ENCODE measurements at places on chromosomes 16 and 17.
A peak's percentile ranks its signal among the peaks of the same experiment; 100 is the strongest.

DNA sequence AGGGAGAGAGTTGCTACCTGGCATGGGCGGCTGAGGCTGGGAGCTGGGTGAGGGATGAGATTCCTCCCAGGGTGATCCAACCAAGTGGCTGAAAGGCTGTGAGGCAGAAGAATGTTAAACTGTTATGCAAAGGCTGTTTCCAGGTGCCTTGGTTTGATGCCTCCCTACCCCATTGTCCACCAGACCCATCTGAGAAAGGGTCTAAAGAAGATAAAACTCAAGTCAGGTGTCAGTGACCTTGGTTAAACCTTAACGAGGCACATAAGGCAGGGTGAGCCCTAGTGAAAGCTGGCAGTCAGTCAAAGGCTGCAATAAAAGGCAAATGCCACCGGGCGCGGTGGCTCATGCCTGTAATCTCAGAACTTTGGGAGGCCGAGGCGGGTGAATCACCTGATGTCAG is 23.8 kb downstream of the LDHD start:
- DNase-seq: no peak

GRCh38 chr16:23403547-23403946 is 49.4 kb downstream of the COG7 start:
- DNase-seq: no peak

- DNase-seq: no peak
Measured at GRCh38 chr17:40361063-40361924, 3.2 kb downstream of the GJD3 start.

- no peak for DNase-seq
Measured at GRCh38 chr17:57751348-57751971, 6.4 kb upstream of the CCDC182 start.

DNA sequence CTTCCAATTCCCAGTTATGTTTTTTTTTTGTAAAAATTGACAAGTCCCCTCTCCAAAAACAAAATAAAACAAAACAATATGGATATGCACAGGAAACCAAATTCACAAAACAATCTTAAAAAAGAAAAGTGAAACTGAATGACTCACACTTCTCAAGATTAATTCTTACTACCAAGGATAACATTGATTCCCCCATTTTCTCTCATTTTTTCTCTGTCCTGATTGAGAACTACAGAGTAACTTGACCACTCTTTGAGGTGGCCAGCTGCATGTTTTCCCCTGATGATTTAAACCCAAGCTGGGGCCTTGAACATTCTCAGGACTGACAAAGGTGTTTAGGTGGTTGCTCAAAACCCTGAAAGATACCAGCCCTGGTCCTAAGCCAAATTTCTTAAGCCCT is 149.0 kb downstream of the AHSP start:
- DNase-seq: no peak

- DNase-seq: no peak
Measured at GRCh38 chr17:78785663-78786057, 3.6 kb upstream of the CYTH1 start.

- DNase-seq: no peak
Measured at GRCh38 chr17:16486373-16487250, 5.4 kb downstream of the LRRC75A start.

DNA sequence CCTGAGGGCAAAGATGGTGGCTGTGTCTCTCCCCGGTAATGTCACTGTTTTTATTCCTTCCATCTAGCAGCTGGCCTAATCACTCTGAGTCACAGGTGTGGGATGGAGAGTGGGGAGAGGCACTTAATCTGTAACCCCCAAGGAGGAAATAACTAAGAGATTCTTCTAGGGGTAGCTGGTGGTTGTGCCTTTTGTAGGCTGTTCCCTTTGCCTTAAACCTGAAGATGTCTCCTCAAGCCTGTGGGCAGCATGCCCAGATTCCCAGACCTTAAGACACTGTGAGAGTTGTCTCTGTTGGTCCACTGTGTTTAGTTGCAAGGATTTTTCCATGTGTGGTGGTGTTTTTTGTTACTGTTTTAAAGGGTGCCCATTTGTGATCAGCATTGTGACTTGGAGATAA is 5.5 kb upstream of the RAPGEFL1 start:
- DNase-seq: no peak

DNA sequence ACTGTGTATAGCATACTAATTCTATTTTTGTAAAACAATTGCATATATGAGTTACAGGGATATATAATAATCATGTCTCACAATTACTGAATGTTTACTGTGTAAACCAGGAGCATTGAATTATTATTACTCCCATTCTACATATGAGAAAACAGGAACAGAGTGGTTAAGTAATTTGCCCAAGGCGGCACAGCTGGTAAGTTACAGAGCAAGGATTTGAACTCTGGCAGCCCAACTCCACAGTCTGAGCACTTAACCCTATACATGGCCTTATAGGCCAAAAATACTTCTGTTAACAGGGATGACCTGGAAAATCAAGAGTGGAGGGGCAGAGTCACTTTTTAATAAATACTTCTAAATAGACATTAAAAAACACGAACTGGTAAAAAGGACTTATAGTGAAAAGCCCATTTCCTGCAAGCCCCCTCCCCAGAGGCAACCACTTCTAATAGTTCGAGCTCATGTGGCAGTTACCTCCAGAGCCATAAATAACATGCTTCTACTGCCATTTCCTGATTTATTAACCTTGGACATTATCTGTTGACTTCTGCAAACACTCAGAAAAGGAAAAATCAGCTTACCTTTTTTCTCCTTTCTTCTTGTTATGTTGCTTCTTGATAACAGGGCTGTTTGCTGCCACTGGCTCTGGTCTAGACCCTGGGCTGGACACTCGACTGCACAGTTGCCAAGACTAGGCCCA is 22.1 kb upstream of the ADGRG1 start:
- DNase-seq: no peak

DNA sequence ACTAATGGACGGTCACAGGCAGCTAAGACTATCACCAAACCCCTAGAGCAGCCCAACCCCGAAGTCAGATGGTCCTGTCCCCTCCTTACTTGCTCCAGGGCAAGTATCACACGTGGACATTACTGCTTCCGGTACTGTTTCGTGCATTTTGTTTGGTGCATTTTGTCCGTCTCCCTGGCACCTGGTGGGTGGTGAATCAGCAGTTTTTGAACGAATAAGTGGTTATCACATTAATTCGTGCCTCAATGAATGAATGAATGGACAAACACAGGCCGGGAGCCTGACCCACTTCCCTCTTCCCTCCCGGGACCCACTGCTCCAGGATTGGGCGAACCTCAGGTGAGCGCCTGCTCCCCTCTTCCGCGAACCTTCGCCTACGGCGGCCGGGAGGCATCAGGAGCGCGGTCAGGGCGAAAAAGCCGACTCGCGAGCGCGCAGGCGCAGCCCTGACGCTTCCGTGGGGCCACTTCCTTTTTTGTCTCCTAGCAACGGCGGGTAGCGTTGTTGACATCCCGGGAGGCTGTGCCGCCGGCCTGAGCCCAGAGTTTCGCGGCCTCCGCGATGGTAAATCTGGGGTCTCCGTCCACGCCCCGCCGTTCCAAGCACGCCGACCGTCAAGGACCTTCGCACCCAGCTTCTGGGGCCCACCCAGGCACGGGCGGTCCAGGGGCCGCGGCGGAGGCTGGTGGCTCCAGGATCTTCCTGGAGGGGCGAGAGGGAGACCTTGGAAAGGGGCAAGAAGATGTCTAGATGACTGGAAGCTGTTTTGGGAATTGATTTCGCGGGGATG is at the start of gene DYNLRB2:
DYNLRB2 (plus strand) TSS at position 478 of the 790 bp plus-strand sequence; CDS start at position 562, 84 bp downstream.
- DNase-seq: peak; percentile 94

GRCh38 chr16:72471317-72471924 is 299.5 kb upstream of the PMFBP1 start:
- DNase-seq: no peak

DNA sequence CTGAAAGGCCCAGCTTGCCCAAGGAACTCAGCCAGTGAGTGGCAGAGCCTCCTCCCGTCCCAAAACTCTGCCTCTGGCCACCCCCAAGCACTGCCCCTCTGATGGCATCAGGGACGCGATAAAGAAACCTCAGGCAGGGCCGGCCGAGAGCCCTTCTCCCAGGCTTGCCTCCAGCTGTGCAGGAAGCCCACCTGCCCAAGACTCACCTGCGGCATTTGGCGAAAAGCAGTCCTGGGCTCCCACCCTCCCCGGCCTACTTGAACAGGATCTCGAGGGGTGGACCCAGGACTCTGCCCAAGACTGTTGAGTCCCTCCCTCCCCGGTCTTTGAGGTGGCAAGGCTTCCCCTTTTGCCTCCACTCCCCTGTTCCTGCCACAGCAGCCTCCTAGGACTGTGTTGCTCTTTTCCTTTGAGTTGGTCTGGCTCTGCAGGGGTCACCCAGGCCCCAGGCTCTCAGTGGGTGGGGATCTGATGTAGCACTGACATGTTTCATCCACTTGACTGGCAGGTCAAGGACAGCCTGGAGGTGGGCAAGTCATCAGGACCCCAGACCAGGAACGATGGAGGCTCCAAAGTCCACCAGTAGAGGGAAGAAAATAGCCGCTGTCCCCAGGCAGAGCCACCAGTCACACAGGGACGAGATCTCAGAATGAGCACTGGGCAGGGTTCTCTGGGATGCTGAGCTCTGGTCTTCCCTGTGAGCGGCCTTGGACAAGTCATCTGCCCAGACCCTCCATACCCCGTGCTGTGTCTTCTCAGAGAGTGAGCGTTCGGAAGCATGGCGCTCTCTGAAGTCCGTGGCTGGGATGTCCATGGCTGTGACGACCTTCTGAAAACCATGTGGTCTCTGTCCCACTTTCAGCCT is 111.0 kb upstream of the TNRC6C start:
- DNase-seq: no peak

- no peak for DNase-seq
Measured at GRCh38 chr16:86532526-86532815, 22.1 kb downstream of the FOXF1 start.

- no peak for DNase-seq
Measured at GRCh38 chr17:29973005-29973404, 31.6 kb downstream of the EFCAB5 start.

DNA sequence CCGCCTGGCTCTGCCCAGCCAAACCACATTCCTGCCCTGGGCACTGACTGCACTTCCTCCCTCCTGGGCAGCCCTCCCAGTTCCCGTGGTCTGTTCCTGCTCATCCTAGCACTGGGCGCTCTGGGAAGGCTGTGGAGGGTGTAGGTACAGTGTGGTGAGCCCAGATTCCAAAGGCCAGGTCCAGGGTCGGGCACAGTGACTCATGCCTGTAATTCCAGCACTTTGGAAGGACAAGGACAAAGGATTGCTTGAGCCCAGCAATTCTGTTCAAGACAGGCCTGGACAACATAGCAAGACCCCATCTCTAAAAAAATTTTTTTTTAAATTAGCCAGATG is 30.6 kb downstream of the C16orf74 start:
- DNase-seq: no peak

DNA sequence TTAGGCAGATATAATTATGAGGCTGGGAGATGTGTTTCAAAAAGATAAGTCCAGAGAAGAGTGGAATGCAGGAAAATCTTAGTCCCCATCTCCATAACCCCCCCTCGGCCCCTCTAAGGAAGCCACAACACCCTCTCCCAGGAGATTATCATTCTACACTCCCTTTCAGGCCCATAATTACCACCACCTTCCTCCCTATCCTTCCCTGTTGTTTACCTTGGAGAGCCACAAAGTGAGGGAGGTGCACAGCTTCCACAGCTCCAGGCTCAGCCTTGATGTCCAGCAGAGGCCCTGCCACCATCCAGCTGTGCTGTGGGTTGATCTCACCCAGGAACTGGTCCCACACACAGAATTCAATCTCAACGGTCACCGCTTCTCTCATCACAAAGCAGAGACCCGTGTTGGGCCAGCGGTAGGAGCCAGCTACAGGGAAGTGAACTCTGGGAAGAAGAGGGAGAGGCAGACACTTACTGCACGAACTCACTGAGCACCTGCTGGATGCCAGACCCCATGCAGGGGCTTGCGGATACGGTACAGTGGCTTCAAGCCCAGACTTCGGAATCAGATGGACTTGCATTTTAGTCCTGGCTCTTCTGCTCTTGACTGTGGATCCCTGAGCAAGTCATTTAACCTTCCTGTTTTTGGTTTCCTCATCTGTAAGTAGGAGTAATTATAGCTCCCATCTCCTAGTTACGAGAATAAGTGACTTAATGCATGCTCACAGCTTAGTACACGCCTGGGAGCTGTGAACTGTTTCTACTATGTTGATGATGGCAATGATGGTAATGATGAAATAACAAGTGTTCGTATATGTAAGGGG is 44.1 kb downstream of the MIS12 start:
- no peak for DNase-seq

DNA sequence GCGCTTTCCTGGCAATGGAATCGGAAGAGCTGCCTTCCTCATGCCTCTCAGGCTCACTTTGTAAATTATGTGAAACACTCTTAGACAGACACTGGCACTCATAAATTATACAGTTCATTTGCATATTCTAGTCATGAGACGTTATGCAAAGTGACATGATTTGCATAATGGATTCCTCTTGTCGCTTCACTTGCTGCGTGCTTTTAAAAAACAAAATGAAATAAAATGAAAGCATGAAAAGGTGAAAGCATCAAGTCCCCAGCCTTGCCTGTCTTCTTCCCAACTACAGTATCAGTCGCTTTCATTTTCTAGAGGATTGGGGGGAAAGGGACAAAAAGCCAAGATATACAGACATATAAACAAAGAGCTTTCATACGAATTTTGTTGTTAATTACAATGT is 252.8 kb upstream of the PMFBP1 start:
- DNase-seq: no peak

GRCh38 chr16:10168258-10168657 is 14.0 kb downstream of the GRIN2A start:
- DNase-seq: no peak

DNA sequence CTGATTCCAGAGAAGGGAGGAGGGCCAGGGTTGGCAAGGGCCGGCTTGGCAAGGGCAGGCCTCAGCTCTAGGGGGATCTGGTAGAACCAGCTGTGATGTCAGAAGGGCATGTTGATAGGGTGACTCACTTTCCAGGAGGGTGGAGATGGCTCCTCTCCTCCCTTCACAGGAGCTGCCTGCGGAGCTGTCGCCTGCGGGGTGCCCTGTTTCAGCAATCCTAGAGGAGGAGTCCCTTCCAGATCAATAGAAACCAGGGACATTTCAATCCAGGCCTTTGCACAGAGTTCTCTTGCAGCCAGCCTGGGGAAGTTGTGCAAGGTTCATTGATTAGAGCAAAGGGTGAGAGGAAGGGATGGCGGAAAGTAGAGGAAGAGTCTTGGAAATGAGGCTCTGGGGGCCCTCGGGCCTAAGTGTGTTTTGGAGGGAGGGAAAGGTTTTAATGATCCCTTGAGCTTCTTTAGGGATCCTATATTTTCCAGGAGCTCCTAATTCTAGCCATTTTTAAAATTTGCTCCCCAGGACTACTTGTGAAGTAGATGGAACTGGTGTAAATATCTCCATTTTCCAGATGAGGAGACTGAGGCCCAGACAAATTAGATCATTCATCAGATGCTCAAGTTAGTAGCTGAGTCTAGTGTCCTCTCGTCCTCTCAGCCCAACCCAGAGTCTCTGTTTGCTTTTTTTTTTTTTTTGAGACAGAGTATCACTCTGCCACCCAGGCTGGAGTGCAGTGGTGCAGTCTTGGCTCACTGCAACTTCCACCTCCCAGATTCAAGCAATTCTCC is 24.8 kb upstream of the CSNK2A2 start:
- no peak for DNase-seq

DNA sequence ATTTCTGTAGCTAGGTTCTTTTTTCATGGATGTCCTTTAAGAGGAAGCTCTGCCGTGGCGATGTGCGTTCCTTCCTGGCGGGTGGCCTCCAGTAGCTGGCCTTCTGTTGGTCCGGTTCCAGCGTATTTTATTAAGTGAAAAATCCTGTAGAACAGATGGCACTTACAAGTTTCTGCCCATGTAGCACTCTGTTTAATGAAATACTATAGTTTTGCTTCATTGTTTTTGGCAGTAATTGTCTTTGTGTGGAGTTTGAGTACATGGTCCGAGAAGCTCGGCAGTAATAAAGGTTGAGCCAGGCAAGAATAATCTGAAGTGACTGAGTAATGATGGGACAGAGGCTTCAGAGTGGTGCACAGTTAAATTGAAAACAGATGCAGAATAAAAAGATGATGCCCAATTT is 20.4 kb downstream of the USP10 start:
- no peak for DNase-seq

Data from germinal center (tissue), 1 donor.